Eye (tissue), 1 donor: ENCODE measurements at places on chromosomes 5 and 9.

DNA sequence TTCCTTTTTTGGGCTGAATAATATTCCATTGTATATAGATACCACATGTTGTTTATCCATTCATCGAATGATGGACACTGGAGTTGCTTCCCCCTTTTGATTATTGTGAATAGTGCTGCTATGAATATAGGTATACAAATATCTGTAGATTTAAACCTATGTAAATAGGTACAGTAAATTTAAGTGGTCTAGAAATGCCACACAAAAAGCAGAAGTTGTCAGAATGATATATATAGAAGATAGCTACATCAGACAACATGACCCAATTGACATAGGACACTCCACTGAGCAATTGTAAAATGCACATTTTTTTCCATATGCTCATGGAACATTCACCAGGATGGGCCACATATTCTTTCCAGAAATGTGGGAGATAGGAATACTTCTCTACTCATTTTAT is 77.6 kb downstream of the SMIM15 start:
- DNase-seq: no peak

DNA sequence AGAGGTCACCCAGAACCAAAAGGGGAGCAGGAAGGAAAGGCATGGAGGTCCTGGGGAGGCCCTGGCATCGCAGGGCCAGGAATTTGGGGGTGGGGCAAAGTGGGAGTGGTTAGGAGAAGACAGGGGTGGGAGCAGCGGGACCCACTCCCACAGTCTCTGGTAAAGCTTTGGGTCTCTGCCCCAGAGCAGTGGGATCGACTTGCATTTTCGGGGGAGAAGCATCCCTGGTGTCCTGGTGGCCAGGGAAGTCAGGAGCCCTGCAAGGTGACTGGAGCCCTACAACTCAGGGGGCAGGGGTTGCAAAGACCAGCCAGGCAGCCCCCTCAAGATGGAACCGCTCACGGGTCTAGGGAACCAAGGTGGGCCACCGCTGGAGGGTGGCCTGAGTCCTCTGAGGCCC is 22.4 kb upstream of the GTF3C5 start:
- DNase-seq: no peak

- DNase-seq: no peak
Observed at GRCh38 chr5:58335518-58335917, 124.4 kb downstream of the PLK2 start.

GRCh38 chr5:101278011-101278687 is 375.1 kb upstream of the ST8SIA4 start:
- no peak for DNase-seq

DNA sequence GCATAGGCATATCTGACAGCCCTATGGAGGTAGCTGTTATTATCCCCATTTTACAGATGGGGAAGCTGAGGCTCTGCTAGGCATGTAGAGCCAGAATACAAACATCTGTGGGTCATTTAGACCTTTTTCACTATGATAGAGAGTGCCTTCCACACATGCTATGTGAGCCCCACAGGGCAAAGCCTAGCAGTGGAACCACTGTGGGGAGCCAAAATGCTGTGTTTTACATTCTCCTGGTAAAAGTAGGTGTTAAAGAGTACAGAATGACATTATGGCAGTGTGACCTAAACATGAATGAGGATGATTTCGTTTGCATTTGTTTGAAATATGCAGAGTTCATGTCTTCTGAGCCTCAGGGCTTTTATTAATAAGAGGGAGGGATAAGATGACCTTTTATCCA is 265.2 kb downstream of the MAST4 start:
- no peak for DNase-seq

DNA sequence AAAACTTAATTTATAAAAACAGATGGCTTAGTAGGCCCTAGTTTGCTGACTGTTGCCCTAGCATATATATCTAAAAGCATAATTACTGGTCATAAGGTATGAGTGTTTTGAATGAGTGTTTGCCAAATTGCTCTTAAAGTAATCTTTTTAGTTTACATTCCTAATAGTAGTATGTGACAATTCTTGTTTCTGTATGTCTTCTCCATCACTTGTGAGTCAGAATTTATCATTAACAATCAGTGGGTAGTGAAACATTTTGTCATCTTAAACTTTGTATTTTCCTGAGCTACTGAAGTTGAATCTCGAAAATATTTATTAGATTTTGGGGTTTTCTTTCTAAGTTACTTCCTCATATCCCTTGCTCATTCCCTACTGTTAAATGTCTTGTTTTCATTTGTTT is 49.6 kb downstream of the APC start:
- no peak for DNase-seq

DNA sequence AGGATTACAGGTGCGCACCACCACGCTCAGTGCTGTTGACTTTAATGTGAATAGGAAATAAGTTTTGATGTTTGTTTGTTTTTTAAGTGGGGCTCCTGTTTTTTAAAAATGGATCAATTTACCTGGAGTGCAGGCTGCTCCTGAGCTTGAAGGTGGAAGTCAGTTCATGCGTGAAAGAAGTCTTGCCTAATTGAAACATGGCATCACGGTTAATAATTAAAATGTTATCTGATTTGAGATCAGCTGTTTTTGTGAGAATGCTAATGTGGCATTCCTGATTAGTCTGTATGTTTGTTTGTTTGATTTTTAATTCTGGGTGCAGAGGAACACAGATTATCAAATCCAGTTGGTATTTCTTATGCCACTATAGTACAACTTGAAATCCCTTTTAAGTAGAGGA is 6.5 kb downstream of the SFXN1 start:
- DNase-seq: no peak

DNA sequence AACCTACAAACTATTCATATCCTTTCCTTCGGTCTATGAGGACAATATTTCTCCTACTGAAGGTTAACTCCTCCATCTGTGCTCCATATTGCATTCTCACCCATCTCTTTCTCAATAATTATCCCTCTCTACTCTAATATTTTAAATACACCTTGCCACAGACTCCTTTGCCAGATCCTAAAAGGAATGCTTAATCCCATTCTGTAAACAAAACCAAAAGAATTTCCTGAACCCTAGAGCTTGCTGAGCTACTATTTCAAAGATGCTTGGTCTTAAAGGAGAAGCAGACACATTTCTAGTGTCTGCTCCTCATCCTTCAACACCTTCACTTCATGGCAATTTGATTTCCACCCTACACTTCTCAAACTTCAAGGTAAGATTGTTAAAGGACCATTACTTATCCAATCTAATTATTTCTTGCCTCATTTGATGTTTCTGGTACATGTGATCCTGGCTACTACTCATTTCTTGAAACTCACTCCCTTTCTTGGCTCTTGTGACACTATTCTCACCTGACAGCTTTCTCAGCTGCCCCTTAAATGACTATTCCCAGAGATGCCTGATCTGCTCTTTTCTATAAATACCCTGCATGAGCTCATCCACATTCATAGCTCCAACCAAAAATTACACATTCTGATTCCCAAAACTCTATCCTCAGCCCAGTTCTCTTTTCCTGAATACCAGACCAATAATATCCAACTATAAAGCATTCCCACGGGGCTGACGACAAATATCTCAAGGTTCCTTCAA is 20.2 kb downstream of the HOMER1 start:
- no peak for DNase-seq

DNA sequence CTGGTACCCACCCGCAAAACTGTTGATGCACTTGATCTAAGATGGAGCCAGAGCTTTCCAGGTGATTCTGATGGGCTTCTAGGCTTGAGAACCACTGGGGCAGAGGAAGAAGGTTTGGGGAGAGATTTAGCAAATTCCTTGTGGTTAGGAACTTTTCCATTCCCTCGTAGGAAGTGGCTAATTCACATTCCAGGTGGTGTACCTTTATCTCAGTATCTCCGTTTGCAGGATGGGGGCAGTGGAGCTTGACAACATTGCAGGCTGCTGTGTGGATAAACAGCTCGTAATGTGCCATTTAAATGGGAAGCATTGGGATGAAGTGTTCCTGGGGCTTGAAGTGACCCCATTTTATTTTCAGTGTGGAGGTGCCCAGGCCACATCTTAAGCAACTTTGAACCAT is 172.9 kb upstream of the IL12B start:
- DNase-seq: no peak

DNA sequence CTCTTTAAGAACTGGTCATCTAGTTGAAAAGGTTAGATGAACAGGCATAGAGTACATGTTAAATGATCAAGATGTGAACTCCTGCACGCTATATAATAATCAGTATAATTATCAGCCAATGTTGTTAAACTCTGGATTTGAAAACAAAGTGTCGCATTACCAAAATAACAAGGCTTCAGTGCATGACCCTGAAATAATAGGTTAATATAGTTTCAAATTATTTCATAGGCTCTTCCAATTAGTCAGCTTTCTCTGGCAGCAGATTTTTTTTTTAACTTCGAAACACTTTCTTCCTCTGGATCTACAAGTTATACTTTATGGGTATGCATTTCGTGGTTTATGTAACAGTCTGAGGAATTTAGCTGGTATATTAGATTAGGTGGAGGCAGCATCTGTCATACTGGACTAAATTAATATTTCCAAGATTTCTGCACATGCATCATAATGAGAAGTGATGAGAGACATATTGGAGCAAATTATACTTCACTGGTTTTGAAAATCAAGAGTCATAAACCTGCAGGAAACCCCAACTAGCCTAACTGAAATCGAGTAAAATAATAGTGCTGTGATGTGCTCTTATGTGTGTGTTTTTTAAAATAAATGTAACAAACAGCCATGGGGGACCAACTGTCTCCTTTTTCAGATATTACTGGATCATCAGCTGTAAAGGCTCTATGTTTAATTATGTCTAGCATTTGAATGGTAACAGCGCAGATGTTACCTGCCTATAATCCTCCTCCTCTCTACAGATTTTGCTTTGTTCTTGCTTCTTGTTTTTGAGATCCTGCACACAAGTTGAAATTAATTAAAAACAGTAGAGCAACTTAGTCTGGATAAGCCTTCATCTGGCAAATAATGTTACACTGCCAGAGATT is 85.9 kb upstream of the CKMT2 start:
- DNase-seq: peak; percentile 93

- no peak for DNase-seq
Observed at GRCh38 chr9:126743041-126743440, 61.8 kb upstream of the ZBTB43 start.

GRCh38 chr5:51201024-51201423 is 182.2 kb upstream of the ISL1 start:
- DNase-seq: no peak

- no peak for DNase-seq
Observed at GRCh38 chr5:127919006-127919796, 164.4 kb upstream of the SLC12A2 start.

DNA sequence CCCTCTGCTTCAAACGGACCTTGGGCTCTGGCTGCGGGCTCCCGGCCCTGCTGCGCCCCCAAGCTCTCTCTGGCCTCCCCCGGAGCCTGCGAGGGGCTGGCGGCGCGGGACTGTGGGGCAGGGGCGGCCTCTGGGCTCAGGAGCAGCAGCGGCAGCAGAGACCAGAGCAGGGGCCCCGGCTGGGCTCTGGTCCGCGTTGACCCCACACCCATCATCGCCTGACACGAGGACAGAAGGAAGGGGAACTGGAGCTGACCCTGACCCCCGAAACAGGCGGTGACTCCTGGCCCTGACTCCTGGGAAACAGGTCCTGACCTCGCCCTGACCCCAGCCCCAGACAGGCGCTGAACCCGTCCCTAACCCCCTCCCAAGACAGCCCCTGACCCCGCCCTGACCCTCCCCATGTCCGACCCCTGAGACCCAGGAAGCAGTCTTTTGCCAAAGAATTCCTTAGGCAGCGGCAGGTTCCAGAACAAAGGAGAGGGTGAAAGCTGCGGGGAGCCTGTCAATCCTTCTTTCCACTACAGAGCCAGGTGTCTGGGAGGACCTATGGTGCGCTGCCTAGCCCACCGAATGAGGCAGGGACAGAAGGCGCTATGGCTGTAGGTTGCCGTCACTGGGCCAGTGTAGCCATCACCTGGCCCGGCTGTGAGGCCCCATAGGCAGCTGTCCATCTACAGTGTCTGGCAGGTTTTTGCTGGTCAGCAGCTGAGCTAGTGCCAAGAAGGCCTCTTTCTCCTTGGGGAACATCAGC is 74.7 kb upstream of the SPTLC1 start:
- DNase-seq: peak; percentile 36
